Ascending aorta (tissue), 2 donors: ENCODE measurements at places on chromosomes 7 and 10.

DNA sequence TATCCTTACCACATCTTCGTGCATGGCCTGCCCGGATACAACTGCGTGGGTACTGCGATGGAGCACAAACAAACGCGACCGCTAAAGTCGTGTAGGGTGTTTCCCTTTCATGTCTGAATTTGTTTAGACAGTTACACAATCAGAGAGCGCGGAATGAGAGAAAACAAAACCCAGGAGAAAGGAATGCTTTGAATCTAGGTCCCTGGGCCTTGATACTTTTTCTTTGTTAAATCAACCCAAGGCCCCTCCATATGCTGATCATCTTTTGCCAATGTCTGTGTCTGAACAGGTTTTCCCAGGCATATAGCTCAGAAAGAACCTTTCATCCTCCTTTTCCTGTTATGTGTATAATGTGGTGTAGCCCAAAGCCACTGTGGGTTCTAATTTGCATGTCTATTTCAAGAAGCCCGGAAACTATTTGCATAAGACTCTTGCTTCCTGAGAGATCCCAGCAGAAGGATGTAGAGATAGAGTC is 145.8 kb downstream of the FRMD4A start:
- H3K27me3 ChIP-seq, result no peaks in the 10 kb centered on the region
- H3K4me1 ChIP-seq, result no peaks in the 10 kb centered on the region
- H3K27ac ChIP-seq, result no peak overlapping the region
- no peaks in the 10 kb centered on the region for H3K36me3 ChIP-seq
- DNase-seq, result no peak
- no peak overlapping the region for H3K4me3 ChIP-seq

- H3K4me3 ChIP-seq, result no peak overlapping the region
- no peaks in the 10 kb centered on the region for H3K4me1 ChIP-seq
Observed at GRCh38 chr10:123792248-123792978, 99.2 kb downstream of the CPXM2 start.

- H3K27me3 ChIP-seq, result no peaks in the 10 kb centered on the region
- H3K27ac ChIP-seq, result no peak overlapping the region
- H3K4me1 ChIP-seq, result peaks cover 3% of the 10 kb centered on the region
- no peak overlapping the region for H3K4me3 ChIP-seq
Observed at GRCh38 chr10:4635388-4635787, 190.6 kb upstream of the AKR1E2 start.

- DNase-seq, result no peak
- H3K36me3 ChIP-seq, result no peaks in the 10 kb centered on the region
- H3K27me3 ChIP-seq, result no peaks in the 10 kb centered on the region
- no peak overlapping the region for H3K27ac ChIP-seq
Observed at GRCh38 chr7:73746378-73746777, 7.8 kb upstream of the ABHD11 start.

- peaks cover 6% of the 10 kb centered on the region for H3K4me1 ChIP-seq
- DNase-seq, result no peak
- H3K27ac ChIP-seq, result no peak overlapping the region
- H3K36me3 ChIP-seq, result no peaks in the 10 kb centered on the region
Observed at GRCh38 chr10:96511044-96511945, 2.4 kb downstream of the TLL2 start.
